ENCODE measurements at places on chromosomes 11 and 22.

GRCh38 chr11:19658344-19658743, 54.3 kb upstream of the NAV2 start:
- no peaks in the 10 kb centered on the region for H3K27me3 ChIP-seq
- H3K4me3 ChIP-seq, result no peak overlapping the region
- DNase-seq, result no peak
- no peak overlapping the region for H3K27ac ChIP-seq
- H3K36me3 ChIP-seq, result no peaks in the 10 kb centered on the region

GRCh38 chr11:128963744-128964325, 21.2 kb upstream of the TP53AIP1 start:
- H3K36me3 ChIP-seq, result peaks cover 4% of the 10 kb centered on the region
- H3K4me3 ChIP-seq, result no peak overlapping the region
- DNase-seq, result no peak
- H3K27ac ChIP-seq, result no peak overlapping the region

DNA sequence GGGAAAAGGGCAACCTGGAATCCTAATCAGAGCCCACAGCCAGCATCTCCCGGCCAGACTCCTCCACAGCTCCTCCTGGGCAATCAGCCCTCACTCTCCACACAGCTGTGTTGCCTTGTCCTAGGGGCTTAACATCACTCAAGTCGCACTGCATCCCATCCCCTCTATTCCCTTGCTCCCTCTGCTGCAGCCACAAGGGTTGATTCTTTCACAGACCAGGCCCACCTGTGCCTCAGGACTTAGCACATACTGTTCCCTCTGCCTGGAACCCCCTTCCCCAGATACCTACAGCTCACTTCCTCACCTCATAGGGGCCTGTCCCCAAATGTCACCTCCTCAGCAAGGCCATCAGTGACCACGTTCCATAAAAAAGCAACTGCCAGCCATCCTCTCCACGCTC, 18.4 kb downstream of the SPATA19 start:
- H3K4me3 ChIP-seq, result no peak overlapping the region
- no peak for DNase-seq
- no peaks in the 10 kb centered on the region for H3K27me3 ChIP-seq
- no peaks in the 10 kb centered on the region for H3K4me1 ChIP-seq

DNA sequence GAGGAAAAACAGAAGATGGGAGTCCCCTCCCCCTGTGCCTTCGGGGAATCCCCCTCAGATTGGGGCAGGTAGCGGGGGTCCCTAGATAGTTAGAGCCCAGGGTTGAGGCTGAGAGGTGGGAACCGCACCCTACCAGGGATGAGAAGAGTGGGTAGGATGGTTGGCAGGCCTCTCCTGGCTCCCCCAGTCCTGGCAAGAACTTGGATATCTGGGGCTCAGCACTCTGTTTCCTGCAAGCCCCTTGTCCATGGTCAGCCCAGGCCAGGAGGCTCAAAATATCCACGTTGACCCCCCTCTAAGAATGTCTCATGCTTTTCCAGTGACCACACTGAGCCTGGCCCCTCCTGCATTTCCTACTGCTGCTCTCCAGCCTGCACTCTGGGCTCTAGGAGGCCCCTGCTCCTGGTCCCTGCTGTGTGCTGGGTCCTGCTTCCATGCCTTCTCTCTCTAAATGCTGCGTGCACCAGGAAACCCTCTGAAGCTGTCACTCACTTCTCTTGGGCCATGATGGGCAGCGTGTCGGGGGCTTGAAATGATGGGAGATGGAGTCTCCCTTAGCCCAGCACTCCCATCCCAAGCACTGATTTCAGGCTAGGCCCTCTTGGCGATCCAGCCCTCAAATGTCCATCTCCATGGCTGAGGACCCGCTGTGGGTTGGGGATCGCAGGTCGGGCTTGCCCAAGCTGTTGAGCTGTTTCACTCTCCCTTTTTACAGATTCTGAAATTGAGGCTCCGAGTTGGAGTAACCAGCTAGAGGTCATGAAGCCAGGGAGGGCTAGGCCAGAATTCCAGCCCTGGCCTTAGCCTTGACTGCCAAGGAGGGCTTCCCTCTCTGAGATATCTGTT, 2.0 kb downstream of the MAP3K11 start:
- H3K27ac ChIP-seq, result peak overlapping the region; percentile 74
- H3K4me1 ChIP-seq, result peaks cover 36% of the 10 kb centered on the region

- no peaks in the 10 kb centered on the region for H3K27me3 ChIP-seq
- DNase-seq, result peak; percentile 65
- H3K4me3 ChIP-seq, result peak overlapping the region; percentile 71
- H3K4me1 ChIP-seq, result peaks cover 78% of the 10 kb centered on the region
- peak overlapping the region; percentile 83 for H3K27ac ChIP-seq
Observed at GRCh38 chr11:121451178-121451985, 732 bp upstream of the SORL1 start.

Data from T-cell (primary cell).